ENCODE measurements at places on chromosomes 13 and 19.

DNA sequence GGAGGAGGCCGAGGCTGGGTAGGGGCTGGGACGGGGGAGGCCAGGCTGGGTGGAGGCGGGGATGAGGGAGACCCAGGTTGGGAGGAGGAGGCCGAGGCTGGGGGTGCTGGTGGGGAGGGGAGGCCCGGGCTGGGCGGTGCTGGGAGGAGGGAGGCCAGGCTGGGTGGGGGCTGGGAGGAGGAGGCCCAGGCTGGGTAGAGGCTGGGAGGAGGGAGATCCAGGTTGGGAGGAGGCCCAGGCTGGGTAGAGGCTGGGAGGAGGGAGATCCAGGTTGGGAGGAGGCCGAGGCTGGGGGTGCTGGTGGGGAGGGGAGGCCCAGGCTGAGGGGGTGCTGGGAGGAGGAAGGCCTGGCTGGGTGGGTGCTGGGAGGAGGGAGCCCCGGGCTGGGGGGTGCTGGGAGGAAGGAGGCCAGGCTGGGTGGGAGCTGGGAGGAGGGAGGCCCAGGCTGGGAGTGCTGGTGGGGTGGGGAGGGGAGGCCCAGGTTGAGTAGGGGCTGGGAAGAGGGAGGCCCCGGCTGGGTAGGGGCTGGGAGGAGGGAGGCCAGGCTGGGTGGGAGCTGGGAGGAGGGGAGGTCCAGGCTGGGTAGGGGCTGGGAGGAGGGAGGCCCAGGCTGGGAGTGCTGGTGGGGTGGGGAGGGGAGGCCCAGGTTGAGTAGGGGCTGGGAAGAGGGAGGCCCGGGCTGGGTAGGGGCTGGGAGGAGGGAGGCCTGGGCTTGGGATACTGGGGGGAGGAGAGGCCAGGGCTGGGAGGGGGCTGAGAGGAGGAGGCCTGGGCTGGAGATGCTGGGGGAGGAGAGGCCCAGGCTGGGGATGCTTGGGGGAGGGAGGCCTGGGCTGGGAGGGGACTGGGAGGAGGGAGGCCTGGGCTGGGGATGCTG is 10.7 kb downstream of the TPGS1 start:
- peak; percentile 74 for DNase-seq

- peak; percentile 56 for DNase-seq
These were observed 11.7 kb upstream of the ADGRE5 start for GRCh38 chr19:14369399-14370168.

- DNase-seq, result no peak
These were observed 155.6 kb downstream of the COG6 start for GRCh38 chr13:39811051-39811450.

- DNase-seq, result no peak
These were observed 25.5 kb downstream of the RFX2 start for GRCh38 chr19:6084821-6085220.

GRCh38 chr19:47878906-47879305 is 7.2 kb downstream of the SULT2A1 start:
- no peak for DNase-seq

DNA sequence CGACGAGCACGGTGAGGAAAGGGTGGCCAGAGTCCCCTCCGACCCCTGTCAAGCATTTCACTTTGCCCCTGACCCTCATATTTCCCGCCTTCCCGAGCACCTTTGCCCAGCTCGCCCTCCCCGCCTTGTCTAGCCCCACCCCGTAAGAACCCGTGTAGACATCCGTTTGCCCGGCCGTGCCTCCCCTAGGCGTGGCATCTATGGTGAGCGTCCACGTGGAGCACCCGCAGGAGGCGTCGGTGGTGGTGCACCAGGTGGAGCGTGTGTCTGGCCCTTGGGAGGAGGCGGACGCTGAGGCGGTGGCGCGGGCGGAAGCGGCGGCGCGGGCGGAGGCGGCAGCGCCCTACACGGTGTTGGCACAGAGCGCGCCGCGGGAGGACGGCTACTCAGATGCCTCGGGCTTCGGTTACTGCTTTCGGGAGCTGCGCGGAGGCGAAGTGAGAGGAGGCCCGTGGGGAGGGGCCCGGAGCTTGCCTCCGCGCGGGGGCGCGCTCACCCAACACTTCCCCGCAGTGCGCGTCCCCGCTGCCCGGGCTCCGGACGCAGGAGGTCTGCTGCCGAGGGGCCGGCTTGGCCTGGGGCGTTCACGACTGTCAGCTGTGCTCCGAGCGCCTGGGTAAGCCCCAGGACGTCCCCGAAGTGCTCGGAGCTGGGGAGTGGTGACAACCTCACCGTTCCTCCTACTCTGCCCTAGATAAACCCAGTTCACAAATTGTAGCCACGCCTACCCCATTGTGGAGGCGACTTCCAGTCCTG is 4.2 kb downstream of the LTBP4 start:
- DNase-seq, result peak; percentile 55

DNA sequence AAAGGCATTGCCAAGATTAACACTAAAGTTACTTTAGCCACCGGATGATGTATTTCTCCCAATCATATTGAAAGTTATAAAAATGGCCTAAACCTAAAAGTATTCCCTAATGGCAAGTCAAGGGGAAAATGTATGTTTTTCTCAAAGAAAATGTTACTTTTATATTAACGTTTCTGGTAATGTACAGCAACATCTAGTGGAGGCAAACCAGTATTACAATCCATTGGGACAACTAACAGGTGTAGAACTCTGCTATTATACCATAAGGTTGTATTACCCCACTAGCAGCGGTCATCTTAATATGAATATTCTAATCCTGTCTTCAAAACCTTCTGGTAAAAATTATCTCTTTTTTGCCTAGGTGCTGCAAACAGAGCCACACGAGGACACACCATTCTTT is 69.2 kb downstream of the ZNF100 start:
- DNase-seq, result peak; percentile 29

DNA sequence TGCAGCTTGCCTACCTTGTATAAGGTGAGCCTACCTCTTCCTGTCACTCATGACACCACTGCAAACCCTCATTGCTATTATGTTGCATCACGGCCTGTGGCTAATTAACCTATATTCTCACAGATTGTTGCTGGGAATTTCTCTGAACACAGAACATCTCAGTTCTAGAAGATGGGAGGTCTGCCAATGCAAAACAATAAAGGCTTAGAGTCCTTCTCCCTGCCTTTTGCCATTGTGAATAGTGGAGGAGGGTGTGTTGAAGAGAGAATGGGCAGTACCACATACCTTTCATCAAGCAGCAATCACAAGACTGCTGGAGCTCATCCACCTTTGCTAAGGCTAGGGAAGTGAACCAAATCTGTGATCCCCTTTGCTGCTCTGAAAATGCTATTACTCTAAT is 34.4 kb downstream of the WDFY2 start:
- peak; percentile 54 for DNase-seq

- no peak for DNase-seq
These were observed 6.9 kb downstream of the MYPOP start for GRCh38 chr19:45895519-45895972.

GRCh38 chr13:77305266-77305665 is 21.6 kb downstream of the MYCBP2 start:
- DNase-seq, result peak; percentile 69

DNA sequence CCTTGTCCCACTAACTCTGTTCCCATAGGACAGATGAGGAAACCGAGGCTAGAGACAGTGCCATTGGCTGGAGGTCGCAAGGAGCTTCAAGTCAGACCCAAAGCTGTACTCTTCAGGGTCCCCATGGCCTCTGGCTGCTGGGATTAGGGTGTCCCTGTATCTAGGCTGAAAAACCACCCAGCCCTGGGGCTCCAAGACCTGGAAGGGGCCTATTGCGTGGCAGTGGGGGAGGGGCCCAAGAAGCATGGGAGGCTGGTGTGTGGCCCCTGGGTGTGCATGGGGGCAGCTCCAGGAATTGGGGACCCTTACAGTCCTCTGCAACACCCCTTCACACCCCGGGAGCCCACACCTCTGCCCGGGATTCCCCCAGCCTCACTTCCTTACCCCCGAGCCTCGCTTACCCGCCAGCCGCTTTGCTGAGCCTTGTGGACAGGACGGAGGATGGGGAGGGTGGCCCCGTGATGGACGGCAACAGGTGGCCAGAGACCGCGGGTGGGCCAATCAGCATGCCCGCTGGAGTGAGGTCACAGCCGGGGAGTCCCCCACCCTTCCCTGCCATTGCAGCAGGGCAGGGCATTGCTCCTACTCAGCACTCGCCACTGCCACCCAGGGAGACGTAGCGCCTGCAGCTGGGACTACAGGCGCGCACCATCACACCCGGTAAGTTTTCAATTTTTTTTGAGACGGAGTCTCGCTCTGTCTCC is at the start of gene JSRP1:
Gene JSRP1 (minus strand): TSS at position 436 of the 704 bp plus-strand sequence. CDS start 1,103 bp downstream, outside the sequence.
- no peak for DNase-seq

- peak; percentile 84 for DNase-seq
These were observed 9.4 kb downstream of the ZNF546 start for GRCh38 chr19:40006273-40006691.

DNA sequence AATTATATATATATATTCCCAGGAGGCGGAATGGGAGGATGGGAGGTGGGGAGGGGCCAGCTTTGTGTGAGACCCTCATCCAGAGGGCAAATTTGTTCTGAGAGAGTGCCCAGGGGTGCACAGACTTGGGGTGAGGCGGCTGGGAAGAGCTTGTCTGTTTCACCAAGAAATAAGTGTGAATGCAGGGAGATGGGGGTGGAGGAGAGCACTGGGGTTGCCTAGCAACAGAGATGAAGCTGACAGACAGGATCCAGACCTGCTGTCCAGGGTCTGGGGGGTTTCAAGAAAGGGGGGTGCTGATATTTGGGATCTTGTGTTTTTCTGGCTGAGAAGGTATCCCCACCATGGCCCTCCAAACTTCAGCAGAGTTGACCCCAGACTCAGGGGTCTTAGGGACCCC is 18.6 kb upstream of the TNFAIP8L1 start:
- DNase-seq, result no peak

- DNase-seq, result peak; percentile 82
These were observed 2678.4 kb downstream of the PCDH9 start for GRCh38 chr13:64551755-64552154.

- DNase-seq, result no peak
These were observed 24.1 kb downstream of the RDH8 start for GRCh38 chr19:10037367-10037766.

DNA sequence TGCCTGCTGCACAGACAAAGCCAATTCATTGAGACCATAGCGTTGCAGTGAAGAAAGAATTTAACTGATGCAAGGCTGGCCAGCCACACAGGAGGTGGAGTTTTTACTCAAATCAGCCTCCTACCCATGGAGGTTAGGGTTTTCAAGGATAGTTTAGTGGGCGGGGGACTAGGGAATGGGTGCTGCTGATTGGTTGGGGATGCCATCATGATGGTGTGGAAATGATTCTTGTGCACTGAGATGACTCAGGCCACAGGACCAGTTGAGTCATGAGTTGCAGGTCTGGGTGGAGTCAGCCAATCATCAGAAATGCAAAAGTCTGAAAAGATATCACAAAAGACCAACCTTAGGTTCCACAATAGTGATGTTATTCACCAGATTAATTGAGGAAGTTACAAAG is 359.6 kb downstream of the FOXO1 start:
- DNase-seq, result no peak

- DNase-seq, result no peak
These were observed 27.5 kb downstream of the TGDS start for GRCh38 chr13:94568443-94568842.

DNA sequence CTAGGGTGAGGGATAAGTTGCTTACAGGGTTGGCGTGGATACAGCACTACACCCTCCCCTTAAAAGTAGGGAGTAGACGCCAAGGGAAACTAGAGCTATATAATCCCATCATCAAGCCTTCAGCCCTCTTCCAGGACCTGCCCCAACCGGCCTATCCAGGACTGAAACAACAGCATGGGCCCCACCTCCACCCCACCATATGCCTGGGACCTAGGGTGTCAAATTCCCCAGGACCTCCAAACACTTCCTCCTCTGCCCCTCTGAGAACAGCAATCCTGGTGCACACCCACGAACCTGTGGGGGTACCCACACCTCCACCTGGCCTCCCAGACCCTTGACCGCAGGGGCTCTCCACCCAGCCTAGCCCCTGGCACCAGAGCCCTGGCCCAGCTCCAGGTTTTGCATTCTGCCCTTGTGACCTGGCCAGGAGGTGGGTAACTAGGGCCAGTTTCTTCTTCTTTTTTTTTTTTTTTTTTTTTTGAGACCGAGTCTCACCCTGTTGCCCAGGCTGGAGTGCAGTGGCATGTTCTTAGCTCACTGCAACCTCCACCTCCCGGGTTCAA is 1.4 kb upstream of the CYP2F1 start:
- DNase-seq, result no peak

- no peak for DNase-seq
These were observed 12.3 kb downstream of the RBM26 start for GRCh38 chr13:79393564-79394249.

GRCh38 chr13:52933547-52934210 is 85.2 kb upstream of the PCDH8 start:
- DNase-seq, result no peak

GRCh38 chr19:41646589-41647204 is 19.8 kb upstream of the CEACAM4 start:
- DNase-seq, result peak; percentile 17

DNA sequence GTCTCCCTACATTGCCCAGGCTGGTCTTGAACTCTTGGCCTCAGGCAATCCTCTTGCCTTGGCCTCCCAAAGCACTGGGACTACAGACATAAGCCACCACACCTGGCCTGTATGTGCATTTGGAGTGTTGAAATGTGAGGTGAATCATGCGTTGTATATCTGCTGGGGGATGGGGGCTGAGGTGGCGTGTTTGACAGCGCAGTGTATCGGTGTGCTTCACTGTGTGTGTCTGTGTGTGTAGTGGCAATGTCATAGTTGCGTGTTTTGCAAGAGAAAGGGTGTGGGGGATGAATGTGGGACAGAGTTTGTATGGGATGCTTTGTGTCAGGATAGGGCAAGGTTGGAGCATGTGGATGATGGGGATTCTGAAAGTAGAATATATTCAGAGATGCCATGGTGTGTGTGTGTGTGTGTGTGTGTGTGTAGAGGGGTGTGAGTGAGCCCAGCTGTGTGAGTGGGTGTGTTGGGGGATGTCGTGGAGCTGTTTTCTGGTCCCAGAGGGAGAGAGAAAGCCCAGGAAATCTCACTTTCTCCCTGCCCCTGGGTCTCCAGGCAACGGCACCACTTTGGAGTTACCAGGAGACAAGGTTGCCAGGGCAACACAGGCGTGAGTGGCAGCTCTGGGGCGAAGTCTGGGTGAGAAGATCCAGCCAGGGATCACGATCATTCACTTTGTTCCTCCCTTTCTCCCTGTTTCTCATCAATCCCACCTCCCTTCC is 1.1 kb upstream of the SWSAP1 start:
- DNase-seq, result peak; percentile 31

DNA sequence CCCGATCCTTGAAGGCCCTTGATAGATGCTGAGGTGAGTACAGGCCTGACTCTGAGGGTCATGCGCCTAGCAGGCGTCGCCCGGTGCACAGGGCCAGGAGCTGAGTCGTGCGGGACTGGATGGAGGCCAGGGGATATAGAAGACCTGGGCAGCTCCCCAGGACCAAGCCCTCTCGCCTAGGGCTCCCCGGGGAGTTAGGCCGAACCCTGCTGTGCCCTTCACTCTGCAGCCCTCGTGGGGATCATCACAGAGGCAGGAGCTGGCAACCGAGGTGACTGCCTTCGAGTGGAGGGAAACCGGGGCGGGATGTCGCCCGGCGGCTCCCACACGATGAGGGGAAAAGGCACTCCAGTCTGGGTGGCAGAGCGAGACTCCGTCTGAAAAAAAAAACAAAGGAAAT is 11.7 kb downstream of the CSNK1G2 start:
- DNase-seq, result no peak

- DNase-seq, result no peak
These were observed 14.6 kb downstream of the PDS5B start for GRCh38 chr13:32600890-32601289.

GRCh38 chr13:80341756-80342370 is 937 bp upstream of the SPRY2 start:
- DNase-seq, result peak; percentile 71
